ENCODE measurements at places on chromosomes 3 and 15.

DNA sequence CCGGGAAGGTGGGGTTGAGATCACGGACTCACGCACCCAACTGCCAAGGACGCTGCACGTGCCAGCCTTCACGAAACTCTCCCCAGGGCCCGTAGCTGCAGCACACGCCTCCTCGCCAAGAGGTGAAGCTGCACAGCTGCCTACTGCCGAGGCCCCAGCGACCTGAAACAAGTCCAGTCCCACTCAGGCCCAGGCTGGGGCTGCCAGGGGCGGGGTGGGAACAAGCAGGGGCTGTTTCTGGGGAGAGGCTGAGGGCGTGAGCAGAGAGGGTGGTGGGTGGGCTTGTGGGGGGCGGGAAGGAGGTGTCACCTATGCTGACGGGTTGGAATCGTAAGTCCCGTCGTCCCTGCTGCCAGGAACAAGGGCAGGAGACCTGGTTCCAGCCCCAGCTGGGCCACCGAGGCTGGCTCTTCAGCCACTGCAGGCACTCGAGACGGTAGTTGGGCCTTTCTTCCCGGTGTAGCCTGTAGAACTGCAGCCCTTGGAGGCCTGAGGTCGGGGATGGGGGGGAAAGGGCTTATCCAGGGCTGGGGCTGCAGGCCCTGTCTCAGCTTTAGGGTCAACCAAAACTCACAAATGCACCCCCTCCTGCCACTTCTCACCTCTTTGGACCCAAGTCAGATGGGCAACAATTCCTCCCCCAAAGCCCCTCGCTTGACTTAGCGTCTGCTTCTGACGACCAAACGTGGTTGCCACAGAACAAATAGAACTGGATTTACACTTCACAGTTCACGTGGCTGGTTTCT, 44.4 kb downstream of the MUC20 start:
- DNase-seq = no peak

DNA sequence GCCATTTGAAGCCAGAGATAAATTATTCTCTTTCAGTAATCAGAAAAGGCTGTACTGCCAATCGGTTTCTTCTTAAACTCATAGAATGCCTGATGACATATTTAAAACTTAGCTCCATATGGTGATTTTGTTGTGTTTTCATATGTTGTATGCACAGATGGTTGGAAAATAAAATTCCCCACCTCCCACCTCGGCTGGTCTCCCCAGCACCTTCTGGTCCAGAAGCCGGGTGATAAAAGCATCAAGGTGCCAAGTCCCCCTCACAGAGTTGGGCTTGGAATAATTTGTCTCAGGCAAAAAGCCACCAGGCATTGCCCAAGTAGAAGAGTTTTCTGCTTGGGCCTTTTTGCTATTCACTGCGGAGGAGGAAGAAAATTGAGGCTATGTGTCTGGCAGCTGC, 18.4 kb downstream of the LARS2 start:
- no peak for DNase-seq

DNA sequence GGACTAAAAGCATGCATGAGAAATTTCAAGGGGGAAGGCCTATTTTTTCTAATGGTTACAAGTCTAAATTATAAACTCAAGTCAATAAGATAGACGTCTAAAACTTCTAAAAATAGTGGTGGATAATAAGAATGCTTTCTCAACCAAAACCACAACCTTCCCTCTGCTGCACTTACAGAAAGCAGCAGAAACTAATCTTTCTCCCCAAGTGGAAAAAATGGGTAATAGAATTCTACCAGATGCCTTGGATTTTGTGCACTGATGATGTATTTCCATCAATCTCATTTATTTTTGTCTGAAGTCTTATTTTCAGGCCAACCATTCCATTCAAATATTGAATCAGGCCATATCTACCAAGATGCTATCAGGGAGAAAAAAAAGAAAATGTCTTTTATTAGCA, 344.7 kb downstream of the NEK10 start:
- DNase-seq = no peak

- no peak for DNase-seq
Observed at GRCh38 chr15:26781816-26782215, 8.9 kb upstream of the GABRB3 start.

DNA sequence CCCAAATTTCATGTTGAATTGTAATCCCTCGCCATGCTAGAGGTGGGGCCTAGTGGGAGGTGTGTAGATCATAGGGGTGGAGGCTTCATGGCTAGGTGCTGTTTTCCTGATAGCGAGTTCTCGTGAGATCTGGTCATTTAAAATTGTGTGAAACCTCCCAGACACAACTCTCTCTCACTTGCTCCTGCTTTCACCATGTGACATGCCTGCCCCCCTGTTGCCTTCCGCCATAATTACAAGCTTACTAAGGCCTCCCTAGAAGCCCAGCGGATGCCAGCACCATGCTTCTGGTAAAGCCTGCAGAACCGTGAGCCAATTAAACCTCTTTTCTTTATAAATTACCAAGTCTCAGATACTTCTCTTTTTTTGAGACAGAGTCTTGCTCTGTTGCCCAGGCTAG, 36.0 kb downstream of the CCDC54 start:
- no peak for DNase-seq

DNA sequence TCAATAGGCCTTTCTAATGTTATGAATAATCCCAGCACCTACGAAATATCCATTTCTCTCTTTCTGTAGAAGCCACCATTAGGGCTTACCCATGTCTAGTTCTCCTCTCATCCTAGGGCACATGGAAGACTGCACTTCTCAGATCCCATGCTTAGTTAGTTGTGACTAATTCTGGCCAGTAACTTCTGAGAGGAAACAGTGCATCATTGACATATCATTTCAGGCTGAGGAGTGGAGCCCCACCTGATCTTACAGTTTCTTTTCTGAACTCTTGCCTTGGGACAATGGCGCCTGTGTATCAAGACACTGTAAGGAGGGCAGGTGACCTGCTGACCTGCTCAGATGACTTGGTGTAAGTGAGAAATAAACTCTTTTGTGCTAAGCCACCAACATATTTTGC, 39.4 kb upstream of the TBL1XR1 start:
- no peak for DNase-seq

- DNase-seq = no peak
Observed at GRCh38 chr3:40382617-40382979, 4.4 kb upstream of the ENTPD3 start.

DNA sequence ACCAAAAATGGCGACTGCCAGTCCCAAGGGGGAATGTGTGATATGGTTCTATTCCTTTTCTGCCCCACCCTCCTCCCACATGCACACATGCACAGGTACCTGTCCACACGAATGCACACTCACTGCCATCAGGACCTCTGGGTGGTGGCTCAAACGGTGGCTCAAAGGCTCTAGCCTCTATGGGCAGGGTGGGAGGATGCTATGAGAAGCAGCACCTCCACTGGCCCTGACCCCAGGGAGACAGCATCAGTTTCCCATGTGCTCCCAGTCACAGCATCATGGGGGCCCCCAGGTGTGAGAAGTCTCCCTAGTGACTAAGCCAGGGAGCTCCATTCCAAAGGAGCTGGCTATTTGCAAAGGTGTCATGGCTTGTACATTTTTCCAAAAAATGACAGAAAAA, 15.9 kb downstream of the SEMA3G start:
- no peak for DNase-seq

DNA sequence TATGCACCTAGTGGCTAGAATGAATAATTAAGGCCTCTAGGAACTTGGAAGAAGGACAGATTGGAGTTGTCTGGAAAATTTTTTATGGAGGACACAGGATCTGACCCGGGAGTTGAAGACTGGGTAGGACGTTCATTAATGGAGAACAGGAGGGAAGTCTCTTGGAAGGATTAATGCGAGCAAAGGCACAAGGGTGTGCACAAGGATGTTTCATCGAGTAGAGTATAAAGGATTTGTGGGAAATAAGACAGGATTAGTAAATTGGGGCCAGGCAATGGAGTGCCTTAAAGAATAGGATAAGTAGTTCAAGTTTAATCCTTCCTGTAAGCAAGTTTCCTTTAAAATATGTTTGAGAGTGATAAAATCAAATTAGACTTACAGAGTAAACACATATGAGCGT, 14.6 kb downstream of the LMOD3 start:
- no peak for DNase-seq

DNA sequence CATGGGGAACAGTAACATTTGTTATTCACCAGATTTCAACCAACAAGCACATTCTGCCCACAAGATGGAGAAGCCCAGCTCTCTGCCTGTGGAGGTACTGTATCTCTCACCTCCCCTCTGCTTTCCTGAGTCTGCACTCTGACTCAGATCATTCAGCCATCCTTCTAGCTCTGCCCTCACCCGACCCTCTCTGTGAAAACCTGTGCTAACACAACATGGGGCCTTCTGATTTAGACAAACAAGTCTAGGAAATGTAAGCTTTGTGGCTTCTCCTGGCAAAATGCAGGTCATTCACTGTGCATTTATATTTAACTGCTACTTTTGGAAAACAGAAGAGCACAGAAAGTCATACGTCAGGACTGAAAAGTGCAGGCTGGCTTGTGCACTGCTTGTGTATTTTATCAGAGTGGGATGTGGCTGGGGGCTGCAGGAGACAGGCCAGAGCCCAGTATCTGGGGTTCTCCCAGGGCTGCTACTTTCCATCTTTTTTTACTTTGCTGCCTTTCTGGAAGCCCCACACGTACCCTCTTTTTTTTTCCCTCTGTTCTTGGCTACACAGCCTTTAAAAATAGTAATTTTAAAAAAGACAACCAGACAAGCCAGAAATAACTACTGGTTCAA, 50.8 kb downstream of the SUSD5 start:
- no peak for DNase-seq

DNA sequence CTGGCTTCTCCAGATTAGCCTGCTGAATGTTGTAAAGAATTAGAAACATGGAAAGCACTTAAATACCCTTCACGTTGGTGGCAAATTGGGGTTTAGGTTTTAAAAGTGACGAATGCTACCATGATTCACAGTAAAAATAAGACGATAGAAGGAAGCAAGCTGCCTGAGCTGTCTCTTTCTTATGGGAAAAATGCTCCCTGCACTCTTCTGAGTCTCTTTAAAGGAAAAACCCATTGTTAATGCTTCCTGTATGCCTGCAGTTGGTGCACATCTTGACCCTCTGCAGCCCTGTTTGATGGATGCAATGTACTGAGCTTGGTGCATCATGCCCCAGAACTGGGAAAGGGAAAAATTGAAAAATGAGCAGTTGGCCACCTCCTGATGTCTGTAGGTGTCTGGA, 258.6 kb upstream of the RASGRP1 start:
- no peak for DNase-seq

DNA sequence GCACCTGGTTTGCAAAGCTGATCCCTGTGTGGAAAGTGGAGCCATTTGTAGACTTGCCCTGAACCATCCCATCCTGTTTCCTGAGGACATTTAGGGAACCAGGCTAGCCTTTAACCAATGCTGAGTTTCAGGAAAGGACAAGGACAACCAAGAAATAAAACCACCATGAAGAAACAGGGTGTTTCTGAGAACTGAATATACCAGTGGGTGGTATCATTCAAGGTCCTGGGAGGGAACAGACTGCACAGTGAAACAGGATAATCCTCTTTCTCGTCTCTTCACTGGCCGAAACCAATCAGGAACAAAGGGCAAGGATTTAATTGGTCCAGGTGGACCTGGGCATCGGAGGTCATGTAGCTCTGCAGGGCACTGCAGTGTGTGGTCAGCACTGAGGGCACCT, 21.8 kb downstream of the ZNF860 start:
- no peak for DNase-seq

DNA sequence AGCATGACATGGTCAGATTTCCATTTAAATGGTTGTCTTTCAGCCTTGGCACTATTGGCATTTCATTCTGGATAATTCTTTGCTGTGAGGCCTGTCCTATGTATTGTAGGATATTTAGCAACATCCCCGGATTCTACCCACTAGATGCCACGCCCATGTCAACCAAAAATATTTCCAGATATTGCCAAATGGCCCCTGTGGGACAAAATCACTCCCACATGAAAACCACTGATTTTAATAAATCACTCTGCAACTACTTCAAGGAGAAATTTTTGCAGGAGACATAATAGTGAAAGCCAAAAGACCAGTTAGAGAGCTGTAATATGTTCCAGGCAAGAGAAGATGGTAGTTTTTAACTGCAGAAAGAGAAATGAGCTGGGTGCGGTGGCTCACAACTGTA, 55.9 kb upstream of the RARB start:
- DNase-seq = no peak

DNA sequence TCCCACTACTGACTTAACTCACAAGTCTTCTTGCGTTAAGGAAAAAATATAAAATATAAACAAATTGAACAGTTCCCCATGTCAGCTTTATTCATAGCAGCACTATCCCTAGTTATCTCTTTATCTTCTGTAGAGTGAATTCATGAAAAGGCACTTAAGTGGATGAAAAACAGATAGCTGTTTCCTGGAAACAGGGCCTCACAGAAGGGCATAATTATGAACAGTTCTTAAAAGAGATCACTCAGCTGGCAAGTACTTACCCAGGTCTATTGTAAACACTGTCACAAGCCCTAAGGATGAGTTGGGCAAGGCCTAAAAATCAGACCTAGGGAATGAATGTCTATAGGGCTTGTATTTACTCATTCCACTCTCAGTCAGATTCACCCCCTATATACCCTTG, 10.7 kb downstream of the MB21D2 start:
- DNase-seq = no peak

DNA sequence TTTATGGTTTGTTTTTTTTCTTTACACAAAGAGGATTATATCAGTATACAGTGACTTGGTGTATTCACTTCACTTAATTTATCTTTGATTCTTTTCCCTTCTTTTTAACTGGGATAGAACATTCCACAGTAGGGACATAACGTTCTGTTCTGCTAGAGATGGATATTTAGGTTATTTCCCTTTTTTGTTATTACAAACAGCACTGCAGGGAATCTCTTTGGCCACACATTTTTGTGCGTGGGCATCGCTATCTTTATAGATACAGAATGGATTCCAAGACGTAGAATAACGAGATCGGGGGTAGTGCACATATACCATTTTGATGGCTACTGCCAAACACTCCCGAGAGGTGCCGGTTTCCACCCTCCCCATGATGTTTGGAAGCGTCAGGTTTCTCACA, 44.8 kb downstream of the PXYLP1 start:
- DNase-seq = no peak

DNA sequence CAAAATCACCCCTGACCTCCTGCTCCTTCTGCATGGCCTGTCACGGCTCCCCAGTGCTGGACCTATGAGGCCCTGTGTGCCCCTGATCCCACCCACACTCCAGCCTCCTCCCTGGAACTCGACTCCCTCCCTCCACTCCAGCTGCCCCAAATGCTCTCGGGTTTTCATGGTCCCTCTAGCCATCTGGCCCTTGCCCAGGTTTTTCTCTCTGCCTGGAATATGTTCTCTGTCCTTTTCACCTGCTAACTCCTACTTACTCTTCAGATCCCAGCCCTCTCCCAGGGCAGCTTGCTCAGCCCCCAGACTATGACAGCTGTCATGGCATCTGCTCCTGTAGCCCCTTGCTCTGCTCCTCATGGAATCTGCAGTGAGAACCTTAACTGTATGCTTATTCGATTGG, 30.3 kb downstream of the DUSP7 start:
- DNase-seq = no peak
